ENCODE measurements at places on chromosomes 5 and 9.

DNA sequence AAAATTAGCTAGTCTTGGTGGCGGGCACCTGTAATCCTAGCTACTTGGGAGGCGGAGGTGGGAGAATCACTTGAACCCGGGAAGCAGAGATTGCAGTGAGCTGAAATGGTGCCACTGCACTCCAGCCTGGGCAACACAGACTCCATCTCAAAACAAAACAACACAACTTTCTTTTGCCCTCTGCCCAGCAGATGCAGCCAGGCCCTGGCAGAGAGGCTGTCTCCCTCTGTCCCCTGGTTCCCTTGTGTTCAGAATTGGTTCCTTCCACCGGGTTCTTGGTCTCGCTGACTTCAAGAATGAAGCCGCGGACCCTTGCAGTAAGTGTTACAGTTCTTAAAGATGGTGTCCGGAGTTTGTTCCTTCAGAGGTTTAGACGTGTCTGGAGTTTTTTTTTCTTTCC is 30.2 kb upstream of the CEP72 start:
- no peak for DNase-seq

GRCh38 chr9:16133556-16134227 is 580.8 kb downstream of the CCDC171 start:
- no peak for DNase-seq

DNA sequence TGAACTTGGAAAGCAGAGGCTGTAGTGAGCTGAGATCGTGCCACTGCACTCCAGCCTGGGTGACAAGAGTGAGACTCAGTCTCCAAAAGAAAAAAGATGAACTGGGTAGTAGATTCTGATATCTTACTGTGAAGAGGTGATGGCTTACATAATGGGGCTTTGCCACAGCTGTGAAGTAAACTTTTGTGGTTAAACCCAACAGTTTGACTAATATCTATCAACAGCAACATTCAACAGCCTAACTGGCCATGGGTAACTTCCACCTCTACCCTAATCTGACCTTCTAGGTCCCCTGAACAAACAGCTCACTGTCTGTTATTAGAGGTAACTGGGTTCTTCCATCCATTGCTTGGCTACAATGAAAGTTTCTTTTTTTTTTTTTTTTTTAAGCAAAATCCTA is 52.1 kb downstream of the TLE1 start:
- DNase-seq, result no peak

GRCh38 chr5:72648480-72648879 is 141.3 kb upstream of the ZNF366 start:
- no peak for DNase-seq

GRCh38 chr5:72107901-72108201 is 576 bp downstream of the MAP1B start:
- no peak for DNase-seq

- DNase-seq, result no peak
Measured at GRCh38 chr5:38790891-38791290, 54.9 kb upstream of the OSMR start.

GRCh38 chr5:145947581-145947980 is 11.2 kb downstream of the SH3RF2 start:
- no peak for DNase-seq

DNA sequence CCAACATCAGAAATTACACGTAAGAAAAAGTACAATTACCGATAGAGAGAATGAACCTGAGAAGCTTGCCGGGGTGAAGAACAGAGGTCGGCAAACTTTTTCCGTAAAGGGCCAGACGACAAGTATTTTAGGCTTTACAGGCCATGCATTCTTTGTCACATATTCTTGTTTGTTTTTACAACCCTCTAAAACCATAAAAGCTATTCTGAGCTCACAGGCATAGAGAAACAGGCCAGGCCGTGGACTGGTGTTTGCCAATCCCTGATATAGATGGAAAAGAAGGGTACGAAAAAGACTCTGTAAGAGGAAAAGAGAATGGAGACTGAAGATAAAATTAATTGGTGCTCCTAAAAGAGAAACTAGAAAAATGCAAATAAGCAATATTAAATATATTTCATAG is 15.4 kb downstream of the SFXN1 start:
- no peak for DNase-seq

DNA sequence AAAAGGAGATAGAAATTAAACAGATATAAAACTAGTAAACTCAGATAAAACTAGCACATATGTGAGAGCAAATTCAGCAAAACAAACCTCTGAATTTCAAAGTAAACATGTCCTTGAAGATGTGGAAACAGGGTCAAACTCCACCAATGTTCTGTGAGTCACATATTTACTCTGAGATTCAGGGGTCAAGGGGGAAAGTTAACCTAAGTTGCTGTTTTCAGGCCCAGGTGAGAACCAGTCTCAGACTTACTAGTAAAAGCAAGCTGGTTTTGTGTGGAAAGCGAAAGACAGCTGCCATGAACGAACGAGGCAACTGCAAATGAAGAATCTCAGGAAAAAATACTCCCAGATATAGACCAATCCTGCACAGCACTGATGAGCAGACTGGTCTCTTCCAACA is 29.0 kb downstream of the PSMB7 start:
- DNase-seq, result no peak

DNA sequence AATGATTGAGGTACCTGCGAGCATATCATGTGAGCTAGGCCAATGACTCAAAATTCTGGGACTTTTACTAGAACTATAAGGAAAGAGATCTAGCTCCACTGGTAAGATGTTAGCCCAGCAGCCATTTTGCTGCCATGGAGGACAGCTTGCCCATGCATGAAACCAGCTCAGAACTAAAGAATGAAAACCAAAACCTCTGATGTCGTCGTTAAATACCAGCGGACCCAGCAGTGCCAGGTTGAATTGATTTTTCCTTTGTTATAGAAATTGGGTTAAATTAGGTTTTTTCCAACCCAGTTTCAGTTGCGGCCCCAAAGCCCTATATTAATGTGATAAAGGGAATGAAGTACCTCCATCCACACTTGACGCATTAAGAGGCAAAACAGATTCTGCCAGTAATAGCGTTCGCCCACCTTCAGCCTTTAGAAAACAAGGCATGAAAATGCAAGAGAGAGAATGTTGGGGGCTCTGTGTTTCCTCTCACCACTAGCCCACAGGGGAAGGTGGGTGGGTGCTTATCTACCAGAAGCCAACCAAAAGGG is 5.5 kb upstream of the ITK start:
- no peak for DNase-seq

DNA sequence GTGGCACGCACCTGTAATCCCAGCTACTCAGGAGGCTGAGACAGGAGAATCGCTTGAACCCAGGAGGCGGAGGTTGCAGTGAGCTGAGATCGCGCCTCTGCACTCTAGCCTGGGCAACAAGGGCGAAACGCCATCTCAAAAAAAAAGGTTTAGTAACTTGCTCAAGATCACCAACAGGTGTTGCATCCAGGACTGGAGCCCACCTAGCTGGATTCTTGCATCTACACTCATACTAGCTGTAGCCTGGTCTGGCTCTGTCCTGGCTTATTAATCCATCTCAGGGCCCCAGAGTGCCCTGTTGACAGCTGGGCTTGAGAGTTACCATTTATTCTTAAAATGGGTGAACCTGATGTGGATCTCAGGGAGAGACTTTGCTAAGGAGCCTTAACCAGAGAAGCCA is 7.5 kb downstream of the WWC1 start:
- no peak for DNase-seq

DNA sequence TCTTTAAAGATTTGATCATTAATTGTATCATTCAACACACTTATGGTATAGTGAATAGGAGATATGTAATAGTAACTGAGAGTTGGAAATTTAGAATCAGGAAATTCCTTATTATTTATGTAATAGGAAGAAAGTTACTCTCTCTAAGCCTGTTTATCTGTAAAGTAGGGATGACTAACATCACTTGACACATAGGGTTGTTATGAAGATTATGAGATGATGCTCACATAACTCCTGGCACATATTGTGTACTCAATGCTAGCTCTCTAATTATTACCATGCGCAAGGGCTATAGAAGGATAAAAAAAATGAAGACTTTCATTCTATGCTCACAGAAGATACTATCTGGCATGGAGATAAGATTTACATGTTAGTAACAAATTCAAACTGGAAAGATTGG is 149.9 kb downstream of the ISOC1 start:
- no peak for DNase-seq

All from cortex of kidney (tissue), 1 donor.